ENCODE measurements at places on chromosomes 12 and 14. TPM values are rescaled to one million over a fixed set of nuclear protein-coding genes. Genes with fewer than 3 reads are reported as not detected.

GRCh38 chr14:65156568-65157366, 54.5 kb upstream of the MAX start:
- DNase-seq: peak; percentile 66

DNA sequence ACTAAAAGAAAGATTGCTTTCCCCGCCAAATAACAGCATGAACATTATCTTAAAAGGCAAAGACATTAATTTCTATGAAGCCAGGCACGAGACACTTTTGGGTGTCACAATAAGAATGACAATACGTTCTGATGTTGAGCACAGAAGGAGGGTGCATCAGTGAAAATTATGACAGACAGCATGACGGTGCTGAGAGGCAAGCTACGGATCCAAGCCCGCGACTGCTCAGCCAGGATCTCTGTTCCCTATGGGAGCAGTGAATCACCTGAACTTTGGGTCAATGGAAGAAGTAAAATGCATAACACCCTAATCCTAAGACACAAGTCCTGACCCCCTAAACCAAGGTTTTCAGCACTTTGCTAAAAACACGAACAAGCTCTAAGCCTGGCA, 51.7 kb downstream of the SLC25A47 start:
- DNase-seq: no peak

The APEX1 gene
- total RNA-seq: 49.5 TPM

The TAS2R7 gene
- total RNA-seq: not detected

The NOC4L gene
- total RNA-seq: 9.3 TPM

DNA sequence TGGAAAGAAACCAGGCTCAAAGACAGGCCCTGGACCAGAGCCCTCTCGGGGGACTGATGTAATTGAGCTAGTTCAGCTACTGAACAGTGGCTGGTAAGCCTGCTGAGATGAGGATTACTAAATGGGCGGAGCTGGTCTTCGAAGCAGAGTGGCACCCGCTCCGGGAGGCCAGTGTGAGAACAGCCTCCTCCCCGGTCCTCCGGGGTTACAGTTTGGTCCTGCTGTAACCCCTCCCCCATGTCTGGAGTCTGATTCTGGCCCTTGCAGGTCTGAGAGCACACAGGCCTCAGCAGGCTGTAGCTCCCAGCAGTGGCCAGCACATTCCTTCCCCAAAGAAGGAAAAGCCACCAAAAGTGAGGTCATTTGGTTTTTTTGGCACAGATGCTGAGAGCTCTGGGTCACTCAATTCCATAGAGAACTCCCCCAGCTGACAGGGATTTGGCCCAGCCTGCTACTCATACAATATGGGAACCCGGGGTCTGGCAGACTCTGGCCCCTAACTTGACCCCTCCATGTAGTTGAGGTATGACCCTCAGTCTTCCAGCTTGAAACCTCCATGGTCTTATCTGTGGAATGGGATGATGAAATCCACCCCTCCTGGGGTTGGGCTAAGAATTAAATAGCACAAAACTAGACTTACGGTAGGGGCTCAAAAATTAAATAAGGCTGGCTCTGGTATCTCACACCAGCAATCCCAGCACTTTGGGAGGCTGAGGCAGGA, 39.0 kb downstream of the ACTN1 start:
- DNase-seq: peak; percentile 98

DNA sequence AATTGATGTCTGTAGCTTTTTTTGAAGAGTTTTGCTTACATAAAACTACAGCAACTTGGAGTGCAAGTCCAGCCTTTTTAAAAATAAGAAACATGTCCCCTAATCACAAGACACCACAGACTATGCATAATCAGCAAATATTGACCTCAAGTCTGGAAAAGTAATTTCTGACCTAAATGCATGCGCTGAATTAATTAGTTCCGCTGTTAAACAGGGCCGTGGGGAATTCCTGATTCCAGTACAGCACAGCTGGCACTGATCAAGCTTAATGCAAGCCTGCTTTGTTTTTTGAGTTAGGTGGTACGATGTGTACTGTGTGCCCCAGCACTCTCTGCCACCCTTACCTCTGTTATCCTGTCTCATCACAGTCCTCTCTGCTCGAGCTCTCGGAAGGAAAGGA, 9.2 kb downstream of the MLH3 start:
- DNase-seq: peak; percentile 73

The RNASE2 gene
- not detected for total RNA-seq

GRCh38 chr14:61472011-61472672, 150.8 kb downstream of the PRKCH start:
- DNase-seq: peak; percentile 98

GRCh38 chr12:108801736-108802100, 55.7 kb downstream of the SSH1 start:
- DNase-seq: no peak

GRCh38 chr12:33253178-33253577, 186.4 kb downstream of the SYT10 start:
- no peak for DNase-seq

- DNase-seq: peak; percentile 7
These were observed 199.5 kb upstream of the CAND1 start for GRCh38 chr12:67069451-67070306.

The NOS1 gene
- not detected for total RNA-seq

DNA sequence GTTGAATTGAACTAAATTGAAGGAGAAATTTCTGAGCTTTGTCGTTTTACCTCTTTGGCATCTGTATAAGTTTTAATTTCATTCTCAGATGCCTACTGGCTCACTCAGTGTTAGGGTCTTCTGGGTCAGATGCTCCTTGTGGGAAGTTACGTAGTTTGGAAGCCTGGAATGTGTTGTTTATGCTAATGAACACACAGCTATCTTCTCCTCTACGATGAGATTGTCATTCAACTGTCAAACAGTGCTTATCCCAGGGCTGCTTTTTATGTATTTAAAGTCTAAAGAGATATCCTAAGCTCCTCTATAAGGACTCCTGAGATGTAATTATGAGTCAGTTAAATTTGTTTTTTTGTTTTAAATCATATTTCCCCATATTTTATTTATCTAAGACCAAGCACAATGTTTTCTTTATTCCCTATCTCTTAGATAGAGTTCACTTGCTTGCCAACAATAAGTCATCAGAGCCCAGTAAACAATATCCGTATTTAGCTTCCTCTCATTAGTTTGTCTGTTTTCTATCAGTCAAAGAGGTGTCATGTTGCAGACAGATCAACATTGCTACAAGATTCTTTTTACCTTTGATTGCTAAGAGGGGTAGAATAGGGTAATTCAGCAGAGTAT, 368.0 kb upstream of the PDE3A start:
- no peak for DNase-seq

The DPPA3 gene
- total RNA-seq: not detected

The SMCO3 gene
- total RNA-seq: not detected

The ADAMTS20 gene
- not detected for total RNA-seq

The NABP2 gene
- total RNA-seq: 72.1 TPM

DNA sequence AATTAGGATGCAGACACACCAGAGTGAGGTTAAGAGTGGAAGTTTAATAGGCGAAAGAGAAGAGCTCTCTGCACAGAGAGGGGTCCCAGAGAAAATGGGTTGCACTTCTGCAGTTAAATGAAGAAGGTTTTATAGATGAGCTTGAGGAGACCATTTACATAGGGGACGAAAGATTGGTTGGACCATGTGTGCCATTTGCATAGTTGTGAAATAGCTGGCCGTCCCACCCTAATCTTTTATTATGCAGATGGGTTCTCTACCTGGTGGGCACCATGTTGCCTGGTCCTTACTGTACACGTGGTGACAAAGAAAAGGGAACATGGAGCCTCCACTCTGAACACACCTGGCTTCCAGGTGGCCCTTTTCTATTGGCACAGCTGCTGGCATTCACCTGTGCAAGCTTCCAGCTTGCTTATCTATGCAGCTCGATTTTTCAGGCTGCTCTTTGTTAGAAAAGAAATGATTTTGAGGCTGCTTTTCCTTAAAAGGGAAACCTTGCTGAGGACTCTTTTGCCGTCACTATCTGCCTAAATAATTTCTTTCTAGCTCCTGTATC, 67.1 kb upstream of the SRSF5 start:
- DNase-seq: no peak

DNA sequence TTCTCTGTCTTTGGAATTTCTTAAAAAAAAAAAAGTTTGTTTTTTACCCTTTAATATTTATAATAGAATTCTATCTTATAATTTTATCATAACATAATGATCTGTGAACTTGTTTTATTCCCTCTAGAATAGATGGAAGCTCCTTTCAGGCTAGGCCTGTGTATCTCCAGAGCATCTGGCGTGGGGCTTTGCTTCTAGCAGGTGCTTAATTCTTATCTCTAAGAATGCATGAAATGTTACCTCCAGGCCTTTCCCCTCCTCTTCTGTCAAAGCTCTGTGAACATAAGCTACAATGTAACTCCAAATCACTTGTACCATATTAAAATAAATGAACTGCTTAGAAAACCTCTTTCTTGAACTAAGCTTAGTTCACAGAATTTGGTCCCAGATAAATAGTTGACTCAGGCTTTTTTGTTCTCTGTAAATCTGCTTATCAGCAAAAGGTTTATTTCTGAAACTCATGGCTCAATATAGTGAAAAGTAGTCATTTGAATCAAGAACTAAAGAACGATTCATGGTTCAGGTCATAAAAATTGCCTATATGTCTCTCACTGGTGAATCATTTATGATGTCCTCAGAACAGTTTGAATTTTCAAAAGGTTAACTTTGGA, 407.1 kb downstream of the TRHDE start:
- no peak for DNase-seq

DNA sequence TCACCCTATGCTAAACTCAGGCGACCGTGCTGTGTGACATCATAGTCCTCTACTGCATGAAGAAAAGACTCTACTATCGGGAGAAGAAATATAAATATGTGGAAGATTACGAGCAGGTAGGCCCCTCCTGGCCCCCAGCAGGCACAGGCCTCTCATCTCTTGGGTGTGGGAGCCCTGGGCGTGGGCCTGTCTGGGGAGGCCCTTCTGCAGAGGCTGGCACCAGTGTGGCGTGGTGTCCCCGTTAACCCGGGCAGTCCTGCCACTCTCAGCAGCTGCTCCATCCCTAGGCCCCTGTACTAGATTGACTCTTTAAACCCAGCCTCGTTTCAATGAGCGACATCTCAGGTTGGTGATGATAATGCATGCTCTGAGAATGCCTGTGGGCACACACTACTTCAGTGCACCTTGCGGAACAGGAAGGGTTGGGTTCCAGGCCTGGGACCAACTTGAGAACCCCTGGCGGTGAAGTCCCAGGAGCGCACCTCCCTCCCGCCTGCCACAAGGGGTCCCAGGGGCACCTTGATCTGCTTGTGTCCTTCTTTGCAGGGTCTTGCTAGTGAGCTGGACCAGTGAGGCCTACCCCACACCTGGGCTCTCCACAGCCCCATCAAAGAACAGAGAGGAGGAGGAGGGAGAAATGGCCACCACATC, 23.2 kb downstream of the P2RX4 start:
- DNase-seq: no peak

The SLC39A9 gene
- total RNA-seq: 88.7 TPM

The DBX2 gene
- not detected for total RNA-seq

The EFS gene
- total RNA-seq: 2.8 TPM

The SCNN1A gene
- total RNA-seq: not detected

The NGB gene
- not detected for total RNA-seq

The DIO2 gene
- total RNA-seq: 0.12 TPM

- no peak for DNase-seq
These were observed 1.3 kb downstream of the CAMKK2 start for GRCh38 chr12:121295116-121295745.

DNA sequence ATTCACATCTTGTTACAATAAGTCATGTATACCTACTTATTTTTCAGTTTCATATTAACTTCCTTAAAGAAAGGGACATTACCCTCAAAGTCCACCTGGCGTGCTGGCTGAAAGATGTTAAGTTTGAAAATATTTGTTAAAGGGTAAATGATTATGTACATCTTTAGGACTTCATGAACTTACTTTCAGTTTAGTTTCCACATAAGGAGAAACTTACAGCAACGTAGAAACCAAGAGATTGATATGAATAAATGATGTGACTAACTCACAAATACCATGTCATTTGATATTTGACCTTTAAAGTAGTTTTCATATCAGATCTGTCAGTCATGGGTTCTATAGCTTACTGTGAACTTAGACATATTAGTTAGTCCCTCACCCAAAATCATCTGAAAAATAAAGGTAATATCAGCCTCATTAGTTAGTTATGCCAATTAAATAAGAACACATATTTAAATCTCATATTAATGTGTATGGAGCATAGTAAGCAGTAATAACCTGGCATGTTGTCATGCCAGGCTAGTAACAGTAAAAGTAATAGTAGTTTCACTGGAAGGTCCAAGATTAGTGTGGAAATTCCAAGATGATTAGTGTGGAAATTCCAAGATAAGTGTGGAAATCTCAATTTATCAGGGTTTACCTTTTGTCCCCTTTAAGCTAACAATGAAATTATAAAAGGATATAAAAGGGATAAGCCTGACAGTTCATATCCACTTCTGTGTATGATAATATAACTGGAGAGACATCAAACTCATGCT, 1.9 kb upstream of the CLEC2D start:
- no peak for DNase-seq

GRCh38 chr12:110224379-110225304, 56.4 kb upstream of the ATP2A2 start:
- peak; percentile 76 for DNase-seq
